Kidney epithelial cell (primary cell): ENCODE measurements at places on chromosomes 7 and 10. TPM values are rescaled to one million over a fixed set of nuclear protein-coding genes. Genes with fewer than 3 reads are reported as not detected.
A peak's percentile ranks its signal among the peaks of the same experiment; 100 is the strongest.

Gene MEOX2
- total RNA-seq: not detected in 2 replicates

Gene ST8SIA6
- not detected in 2 replicates for total RNA-seq

DNA sequence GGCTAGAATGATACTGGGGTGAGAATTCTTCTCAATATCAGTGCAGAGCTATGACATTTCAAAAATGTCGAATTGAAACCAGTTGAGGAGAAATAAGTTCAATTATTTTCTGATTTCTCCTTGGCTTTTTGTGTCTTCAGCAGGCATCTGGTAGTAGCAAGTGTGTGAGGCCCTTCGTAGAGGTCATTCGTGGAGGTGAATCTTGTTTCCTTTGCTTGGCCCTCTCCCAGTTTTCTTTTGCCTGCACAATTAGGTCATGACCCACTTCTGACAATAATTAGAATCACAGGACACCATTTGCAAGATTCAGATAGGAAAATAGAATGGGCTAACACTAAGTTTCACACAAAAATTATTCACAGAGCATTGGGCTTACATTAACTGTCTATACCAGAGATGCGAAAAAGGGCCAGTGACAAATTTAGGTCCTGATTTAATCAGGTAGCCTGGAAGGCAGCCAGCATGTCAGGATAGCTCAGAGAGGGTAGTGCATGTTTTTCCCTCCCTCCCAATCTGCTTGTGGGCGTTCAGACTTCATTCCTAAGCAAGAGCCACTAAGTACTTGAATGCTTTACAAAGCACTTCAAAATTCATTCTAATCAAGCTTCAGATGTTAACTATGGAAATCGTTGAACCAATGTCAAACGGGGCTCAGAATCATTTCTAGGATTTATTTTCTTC is 24.0 kb upstream of the A1CF start:
- DNase-seq: no peak

Gene GIMAP1
- not detected in 2 replicates for total RNA-seq

GRCh38 chr7:20176578-20177242 is 40.5 kb downstream of the MACC1 start:
- no peak for DNase-seq

Gene EBLN1
- not detected in 2 replicates for total RNA-seq

GRCh38 chr7:363626-364025 is 73.7 kb downstream of the FOXL3 start:
- DNase-seq: no peak

Gene NODAL
- total RNA-seq: 0.08 and 0.14 TPM in 2 replicates

- DNase-seq: no peak
Observed at GRCh38 chr7:93558705-93559614, 15.6 kb downstream of the CALCR start.

Gene TMEM130
- 0.14 and 0.33 TPM in 2 replicates for total RNA-seq

DNA sequence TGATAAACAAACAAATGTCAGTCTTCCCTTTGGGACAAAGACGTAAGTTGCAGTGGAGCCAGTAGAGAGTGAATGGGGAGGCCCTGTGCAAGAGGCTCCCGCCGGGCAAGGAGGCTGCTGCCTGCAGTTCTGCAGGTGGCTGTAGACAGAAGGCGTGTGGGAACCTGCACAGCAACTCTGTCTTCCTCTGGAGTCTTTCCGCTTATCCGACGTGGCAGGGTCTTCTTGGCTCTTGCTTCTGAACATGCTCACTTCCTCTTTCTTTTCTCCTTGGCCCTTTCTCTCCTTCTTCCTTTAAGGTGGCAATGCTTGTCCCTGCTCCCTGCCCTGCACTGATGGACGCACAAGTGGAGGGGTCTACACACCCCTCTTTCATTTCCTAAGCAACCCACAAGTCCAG is 122.5 kb downstream of the HIPK2 start:
- DNase-seq: no peak

Gene MBLAC1
- 2.3 and 3.5 TPM in 2 replicates for total RNA-seq

- no peak for DNase-seq
Observed at GRCh38 chr7:36232971-36233550, 80.0 kb downstream of the EEPD1 start.

DNA sequence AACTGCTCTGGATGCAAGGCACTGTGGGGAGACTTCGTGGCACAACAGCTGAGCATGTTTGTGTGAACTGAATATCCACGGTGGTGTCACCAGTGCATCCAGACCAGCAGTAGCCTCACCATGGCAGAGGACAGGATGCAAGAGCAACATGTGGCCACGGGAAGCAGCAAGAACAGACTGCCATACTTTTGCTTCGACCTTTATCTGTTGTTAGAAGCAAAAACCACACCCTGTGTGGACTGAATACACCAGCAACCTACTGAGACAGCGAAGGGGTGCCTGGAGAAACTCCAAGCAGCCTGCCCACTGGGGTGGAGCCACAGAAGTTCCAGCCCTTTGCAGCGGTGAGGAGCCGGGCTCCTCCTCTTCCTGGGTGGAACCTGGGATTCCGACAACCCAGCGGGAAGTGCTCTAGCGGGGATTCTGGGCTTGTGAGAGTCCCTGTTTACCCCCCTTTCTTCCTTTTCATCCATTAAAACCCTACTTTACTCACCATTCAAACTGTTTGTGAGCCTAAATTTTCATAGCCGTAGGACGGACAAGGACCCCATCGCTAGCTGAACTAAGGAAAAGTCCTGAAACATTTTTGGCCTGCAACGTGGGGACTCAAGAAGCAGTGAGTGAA is 584.9 kb downstream of the GRM8 start:
- DNase-seq: no peak

Gene PNLIPRP2
- total RNA-seq: not detected in 2 replicates

DNA sequence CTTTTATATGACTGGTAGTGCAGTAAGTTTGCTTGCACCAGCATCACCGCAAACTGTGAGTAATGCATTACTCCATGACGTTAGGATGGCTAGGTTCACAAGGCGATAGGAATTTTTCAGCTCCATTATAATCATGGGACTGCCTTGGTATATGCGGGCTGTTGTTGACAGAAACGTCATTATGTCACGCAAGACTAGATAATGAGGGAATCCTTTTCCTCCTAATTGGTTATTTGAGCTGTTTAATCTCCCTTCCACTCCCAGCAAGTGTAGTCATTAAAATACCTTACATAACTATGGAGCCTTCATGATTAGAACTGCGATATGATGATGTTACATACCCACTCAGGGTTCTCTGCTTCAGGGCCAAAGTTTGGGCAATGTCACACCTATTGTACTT is 17.3 kb downstream of the KLLN start:
- peak; percentile 83 for DNase-seq

- DNase-seq: no peak
Observed at GRCh38 chr10:11150231-11150731, 132.6 kb downstream of the CELF2 start.

Gene FAM131B
- total RNA-seq: 1.0 and 1.3 TPM in 2 replicates

DNA sequence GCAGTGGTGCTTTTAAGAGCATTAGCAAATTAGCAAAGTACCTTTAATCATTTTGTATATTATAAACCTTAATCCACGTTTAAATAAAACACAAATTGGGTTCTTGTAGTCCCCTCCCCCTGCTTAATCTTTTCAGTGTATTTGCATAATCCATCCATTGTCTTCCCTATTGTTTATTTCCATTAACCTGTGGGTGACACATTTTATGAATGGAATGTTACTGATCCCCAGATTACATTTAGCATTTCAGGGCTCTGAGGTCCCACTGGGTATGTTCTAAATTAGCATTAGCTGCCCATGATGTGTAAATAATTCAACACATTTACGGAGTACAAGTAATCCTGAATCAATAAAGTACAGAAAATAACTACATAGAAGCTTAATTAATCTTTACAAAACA is 138.4 kb upstream of the FEZF1 start:
- no peak for DNase-seq

- no peak for DNase-seq
Observed at GRCh38 chr7:133355325-133355708, 102.4 kb downstream of the EXOC4 start.

Gene GRID2IP
- total RNA-seq: 0.13 TPM in 1 of 2 replicates, not detected in the other

DNA sequence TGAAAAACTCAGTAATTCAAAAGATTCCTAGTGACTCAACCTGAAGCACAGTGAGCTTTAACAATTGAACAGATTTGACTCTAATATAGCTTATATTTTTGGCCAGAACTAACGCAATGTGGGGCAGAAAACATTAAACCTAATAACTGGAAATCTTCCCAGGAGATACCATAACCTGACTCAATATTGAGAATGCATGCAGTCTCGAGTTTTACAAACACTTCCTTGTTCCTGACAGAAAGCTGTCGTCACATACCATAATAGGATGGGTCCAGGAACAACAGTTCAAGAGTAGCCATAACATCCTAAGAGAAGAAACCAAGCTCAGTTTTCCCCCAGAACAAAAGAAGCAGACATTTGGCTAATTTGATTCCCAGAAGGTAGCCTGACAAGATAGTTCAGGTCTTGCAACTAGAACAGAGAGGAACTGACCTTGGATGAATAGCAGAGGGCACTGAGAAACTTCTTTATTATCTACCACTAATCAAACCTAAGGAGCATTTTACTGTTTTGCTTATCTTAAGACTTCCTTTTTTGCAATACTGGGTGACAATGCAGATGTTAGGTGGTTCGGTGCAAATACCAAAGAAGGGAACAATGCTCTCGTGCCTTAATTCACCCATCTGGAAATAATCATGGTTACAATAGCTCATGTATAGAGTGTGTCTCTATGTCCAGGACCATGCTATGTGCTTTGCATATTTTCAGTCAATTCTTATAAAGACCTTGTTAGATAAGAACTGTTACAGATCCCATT is 38.6 kb upstream of the ACSL5 start:
- DNase-seq: no peak

GRCh38 chr10:125661431-125661940 is 21.5 kb downstream of the TEX36 start:
- no peak for DNase-seq
